Activated naive CD8-positive, alpha-beta T cell treated with anti-CD3 and anti-CD28 coated beads, Interleukin-2, amount 10 ng/mL, durations not matched to agents 7 days and 5 days (primary cell): ENCODE measurements at places on chromosomes 3 and 15. TPM values are rescaled to one million over a fixed set of nuclear protein-coding genes. Genes with fewer than 3 reads are reported as not detected.

DNA sequence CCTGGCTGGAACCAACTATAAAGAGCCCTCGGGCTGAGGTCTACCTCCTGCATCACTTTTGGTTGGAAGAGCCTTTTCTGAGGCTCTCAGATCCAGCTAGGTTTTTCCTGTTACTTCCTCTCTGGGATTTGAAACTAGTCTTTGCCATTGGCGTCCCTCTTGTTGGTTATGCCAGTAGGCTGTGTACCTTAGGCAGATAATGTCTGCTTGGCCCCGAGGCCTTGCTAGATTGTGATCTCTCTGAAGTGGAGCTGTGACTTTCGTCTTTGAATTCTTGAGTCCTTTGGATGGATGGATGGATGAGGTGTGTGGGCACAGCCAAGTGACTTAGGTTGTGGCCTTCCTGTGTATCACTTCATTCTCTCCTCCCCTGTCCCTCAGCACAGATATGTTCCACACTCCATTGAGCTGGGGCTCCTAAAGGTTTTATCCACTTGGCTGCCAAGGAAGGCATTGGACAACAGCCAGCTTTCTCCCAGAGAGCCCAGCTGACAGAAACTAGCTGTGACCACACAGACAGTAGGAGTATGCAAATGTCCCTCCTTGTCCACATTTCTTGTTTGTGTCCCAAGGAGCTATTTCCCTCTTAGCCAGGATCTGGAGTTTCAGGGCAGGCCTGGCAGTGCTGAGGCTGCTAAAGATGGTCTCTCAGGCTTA lies 7.9 kb upstream of the DNAJC17 start:
- DNase-seq = no peak

- no peak for DNase-seq
Measured at GRCh38 chr3:131353016-131353877, 28.3 kb upstream of the NUDT16 start.

- DNase-seq = no peak
Measured at GRCh38 chr15:36942248-36942827, 158.0 kb downstream of the MEIS2 start.

DNA sequence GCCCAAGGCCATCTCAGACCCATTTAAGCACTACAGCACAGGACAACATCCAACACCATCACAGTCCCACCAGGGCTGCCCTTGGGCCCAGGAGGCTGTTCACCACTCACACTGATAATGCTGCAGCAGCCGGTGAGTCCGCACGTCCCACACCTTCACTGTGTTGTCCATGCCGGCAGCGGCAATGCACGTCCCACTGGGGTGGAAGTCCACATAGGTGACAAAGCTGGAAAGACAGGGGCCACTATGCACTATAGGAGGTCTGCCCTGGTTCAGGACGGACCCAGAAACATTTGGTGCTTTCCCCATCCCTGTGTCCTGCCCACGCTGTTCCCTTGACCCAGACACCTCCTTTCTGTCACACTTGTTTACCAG lies 8.5 kb downstream of the POC1A start:
- DNase-seq = no peak

DNA sequence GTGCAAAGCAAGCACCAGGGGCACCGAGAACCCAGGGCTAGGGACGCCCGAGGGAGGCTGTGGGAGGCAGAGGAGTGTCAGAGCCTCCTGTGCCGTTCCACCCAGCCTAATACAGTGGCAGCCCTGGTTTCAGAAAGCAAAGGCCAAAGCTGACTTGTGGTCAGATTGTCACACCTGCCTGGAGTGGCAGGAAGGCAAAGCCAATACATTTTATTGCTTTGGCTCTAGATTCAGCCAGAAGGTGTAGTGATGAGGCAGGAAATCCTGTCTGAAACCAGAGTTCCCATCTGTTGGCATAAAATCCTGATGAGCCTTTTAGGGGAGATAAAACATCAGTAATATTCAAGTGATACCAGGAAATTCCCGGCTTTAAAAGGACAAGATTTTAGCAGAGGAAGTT lies 168.3 kb downstream of the SLCO3A1 start:
- no peak for DNase-seq

GRCh38 chr3:73036694-73037591 lies 24.5 kb upstream of the EBLN2 start:
- no peak for DNase-seq

- no peak for DNase-seq
Measured at GRCh38 chr15:81859737-81860516, 185.9 kb downstream of the MEX3B start.

DNA sequence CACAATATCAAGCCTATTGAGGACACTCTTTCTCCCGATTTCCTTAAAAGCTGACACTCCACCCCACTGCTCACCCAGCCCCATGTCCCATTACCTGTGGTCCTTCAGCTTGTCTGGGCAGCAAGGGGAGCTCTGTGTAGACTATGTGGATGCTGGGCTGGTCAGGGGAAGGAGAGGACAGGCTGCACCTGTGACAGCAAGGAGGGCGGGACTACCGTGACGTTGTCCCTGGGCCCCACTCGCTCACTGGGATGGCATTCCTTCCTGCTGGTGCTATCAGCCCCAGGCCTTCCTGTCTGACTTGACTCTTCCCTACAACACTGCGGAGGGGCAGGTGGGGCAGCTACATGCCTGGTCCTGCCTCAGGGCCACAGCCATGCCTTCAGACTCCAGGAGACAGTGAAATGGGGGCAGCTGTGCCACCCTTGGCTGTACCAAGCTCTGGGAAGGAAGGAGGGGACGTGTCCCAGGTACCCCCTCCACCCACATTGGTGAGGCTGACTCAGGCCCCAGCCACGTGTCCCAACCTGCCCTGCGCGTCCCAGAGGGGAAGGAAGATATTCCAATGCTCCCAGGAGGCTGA lies at the start of gene TMEM40:
Gene TMEM40, minus strand, starts transcription at position 163 of the 583 bp plus-strand sequence. CDS start 9,427 bp downstream, outside the sequence.
- no peak for DNase-seq

- no peak for DNase-seq
Measured at GRCh38 chr3:119861681-119862080, 79.8 kb downstream of the NR1I2 start.

GRCh38 chr3:132507657-132508056 lies 89.4 kb upstream of the ACKR4 start:
- DNase-seq = no peak

DNA sequence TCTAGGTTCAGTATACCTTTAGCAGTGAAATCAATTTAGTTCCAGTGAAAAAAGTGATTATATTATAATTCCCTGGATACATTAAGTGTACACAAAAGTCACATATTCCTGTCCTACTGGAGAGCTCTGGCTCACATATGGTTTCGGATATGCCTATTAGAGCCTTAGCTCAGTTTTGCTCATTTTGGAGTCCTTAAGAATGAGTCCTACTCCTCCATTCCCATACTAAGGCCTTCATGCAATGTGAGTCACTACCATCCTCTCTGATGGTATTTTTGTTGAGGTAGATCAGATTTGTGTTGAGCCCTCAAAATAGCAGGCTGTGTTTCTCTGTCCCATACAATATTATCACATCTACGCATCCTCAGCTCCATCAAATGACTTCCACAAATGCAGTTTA lies 294.2 kb upstream of the COL8A1 start:
- DNase-seq = no peak

GRCh38 chr3:100443690-100444089 lies 42.4 kb downstream of the LNP1 start:
- no peak for DNase-seq

- DNase-seq = no peak
Measured at GRCh38 chr15:89656116-89656815, 999 bp upstream of the KIF7 start.

GRCh38 chr3:188349351-188349901 lies 195.5 kb downstream of the LPP start:
- DNase-seq = no peak

- DNase-seq = no peak
Measured at GRCh38 chr3:21673393-21673792, 77.6 kb downstream of the ZNF385D start.

DNA sequence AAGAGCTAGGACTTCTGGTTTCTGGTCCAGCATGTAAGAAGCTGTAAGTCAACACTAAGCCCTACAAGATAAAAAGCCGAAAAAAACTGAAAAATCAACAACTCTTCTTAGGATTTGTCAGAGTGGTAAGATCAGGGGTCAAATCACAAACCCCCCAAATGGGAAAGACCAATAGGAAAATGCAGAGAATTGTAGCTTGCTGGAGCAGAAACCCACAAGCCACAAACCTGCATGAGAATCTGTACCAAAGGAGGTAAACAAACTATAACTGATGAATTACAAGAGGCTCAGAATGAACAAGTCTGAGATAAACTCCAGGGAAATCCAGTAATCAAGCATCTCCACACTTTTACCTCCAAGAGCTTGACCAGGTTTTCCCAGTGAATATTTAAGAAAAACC lies 36.0 kb downstream of the RFX7 start:
- no peak for DNase-seq

GRCh38 chr3:52570076-52570475 lies 33.7 kb downstream of the UQCC5 start:
- no peak for DNase-seq

- DNase-seq = no peak
Measured at GRCh38 chr3:15831927-15832326, 34.1 kb upstream of the ANKRD28 start.

DNA sequence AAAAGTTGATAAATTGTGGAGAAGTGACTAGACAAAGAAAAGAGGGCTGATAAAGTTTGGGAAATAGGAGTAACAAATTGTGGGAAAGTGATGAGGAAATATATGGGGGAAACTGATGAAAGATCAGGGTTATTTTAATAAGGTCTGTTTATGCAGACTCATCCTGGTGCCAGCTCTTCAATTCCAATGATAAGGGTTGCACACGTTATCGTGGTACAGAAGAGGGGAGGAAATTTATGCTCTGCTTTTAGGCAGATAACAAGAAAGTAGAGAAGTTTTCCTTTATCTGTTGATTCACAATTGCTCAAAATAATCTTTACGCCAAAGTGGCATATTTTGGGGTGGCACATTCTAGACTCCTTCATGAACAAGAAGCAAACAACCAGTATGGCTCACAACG lies 32.1 kb upstream of the LIPC start:
- DNase-seq = no peak

DNA sequence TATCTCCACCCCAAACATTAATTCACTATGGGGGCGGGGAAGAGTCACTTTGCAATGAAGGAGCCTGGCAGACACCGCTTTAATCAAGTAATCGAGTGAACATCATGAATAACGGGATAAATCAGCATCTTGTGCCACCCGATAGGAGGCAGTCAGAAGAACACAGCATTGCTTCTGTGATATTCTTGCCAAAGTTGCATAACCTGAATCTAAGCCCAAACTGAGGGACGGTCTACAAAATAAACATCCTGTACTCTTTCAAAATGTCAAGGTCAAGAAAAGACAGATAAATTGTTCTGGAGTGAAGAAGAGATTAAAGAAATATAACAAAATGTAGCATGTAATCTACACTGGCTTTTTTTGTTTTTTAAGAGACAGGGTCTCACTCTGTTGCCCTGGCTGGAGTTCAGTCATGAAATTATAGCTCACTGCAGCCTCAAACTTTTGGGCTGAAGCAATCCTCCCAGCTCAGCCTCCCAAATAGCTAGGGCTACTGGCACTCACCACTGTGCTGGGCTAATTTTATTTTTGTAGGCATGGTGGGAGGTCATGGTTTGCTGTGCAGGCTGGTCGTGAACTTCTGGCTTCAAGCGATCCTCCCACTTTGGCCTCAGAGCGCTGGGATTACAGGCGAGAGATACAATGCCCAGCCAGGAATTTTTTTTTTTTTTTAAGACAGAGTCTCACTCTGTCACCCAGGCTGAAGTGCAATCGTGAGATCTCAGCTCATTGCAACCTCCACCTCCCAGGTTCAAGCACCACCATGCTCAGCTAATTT lies 20.1 kb upstream of the VWA5B2 start:
- DNase-seq = no peak

DNA sequence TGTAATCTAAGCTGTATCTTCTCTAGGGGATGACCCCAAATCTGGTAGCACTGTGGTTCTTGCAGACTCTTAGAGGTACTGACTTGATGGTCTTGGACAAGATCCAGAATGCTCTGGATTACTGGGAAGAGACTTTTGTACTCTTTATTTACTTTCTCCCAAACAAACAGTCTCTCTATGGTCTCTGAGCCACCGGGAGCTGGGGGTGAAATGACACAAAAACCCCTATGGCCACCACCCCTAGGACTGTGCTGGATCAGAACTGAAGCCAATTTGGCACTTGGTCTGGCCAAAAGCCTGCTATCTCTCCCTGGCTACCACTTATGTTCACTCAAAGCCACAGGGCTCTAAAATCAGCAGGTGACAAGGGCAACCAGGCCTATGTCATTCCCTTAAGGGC lies 50.2 kb upstream of the SI start:
- DNase-seq = no peak

DNA sequence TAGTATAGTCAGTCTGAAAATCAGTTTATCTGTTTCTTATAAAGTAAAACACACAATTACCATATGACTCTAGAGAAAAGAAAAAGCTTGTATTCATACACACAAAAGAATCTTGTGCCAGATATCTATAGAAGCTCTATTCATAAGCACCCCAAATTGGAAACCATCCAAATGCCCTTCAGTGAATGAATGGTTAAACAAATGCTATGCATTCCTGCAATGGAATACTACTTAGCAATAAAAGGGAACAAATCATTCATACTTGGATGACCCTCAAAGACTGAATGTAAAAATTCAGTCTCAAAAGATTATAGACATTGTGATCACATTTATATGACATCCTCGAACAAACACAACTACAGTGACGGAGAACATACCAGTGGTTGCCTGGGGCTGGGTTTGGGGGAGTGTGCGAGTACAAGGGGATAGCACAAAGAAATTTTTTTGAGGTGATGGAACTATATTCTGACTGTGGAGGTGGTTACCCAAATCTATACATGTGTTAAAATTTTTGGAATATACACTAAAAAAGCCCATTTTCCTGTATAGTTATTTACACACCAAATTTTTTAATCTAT lies 680.6 kb downstream of the NTRK3 start:
- no peak for DNase-seq

- no peak for DNase-seq
Measured at GRCh38 chr15:68572921-68573320, 5.9 kb upstream of the CORO2B start.

DNA sequence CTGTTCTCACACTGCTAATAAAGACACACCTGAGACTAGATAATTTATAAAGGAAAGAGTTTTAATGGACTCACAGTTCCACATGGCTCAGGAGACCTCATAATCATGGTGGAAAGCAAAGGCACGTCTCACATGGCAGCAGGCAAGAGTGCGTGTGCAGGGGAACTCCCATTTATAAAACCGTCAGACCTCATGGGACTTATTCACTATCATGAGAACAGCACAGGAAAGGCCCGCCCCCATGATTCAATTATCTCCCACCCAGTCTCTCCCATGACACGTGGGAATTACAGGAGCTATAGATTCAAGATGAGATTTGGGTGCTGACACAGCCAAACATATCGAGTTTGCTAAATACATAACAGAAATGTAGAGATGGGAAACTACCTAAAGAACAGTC lies 39.5 kb upstream of the DGKG start:
- no peak for DNase-seq

- DNase-seq = no peak
Measured at GRCh38 chr3:183518491-183519251, 36.8 kb downstream of the KLHL6 start.

TUSC7 gene
- total RNA-seq = not detected

ZMYND10 gene
- 2.7 TPM for total RNA-seq

CHRNB4 gene
- total RNA-seq = not detected

ARHGAP31 gene
- total RNA-seq = 1.7 TPM

TMEM41A gene
- 20.9 TPM for total RNA-seq

TBL1XR1 gene
- 176 TPM for total RNA-seq

VIPR1 gene
- total RNA-seq = 22.3 TPM

ADIPOQ gene
- not detected for total RNA-seq

ARPIN gene
- total RNA-seq = 0.11 TPM

HYAL1 gene
- total RNA-seq = 0.25 TPM
